ENCODE measurements at places on chromosomes 7 and 10.

DNA sequence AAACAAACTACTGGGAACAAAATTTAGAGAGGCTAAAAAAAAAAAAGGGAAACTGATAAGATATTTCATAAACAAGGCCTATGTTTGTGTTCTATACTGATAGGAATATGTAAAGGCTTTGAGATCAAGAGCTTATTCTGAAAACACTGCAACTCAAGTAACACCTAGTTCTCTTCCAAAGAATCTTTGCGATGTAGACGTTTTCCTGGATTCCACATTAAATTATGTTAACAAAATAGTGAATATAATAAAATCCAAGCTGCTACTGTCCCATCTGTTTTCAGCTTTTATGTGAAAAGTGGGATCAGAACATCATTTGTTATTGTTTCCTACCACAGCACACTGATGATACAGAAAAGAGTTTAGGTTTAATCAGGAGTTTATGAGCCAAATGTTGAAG is 53.0 kb upstream of the RNF148 start:
- DNase-seq = no peak

GRCh38 chr7:65809259-65809981 is 63.5 kb upstream of the VKORC1L1 start:
- DNase-seq = no peak

- no peak for DNase-seq
Measured at GRCh38 chr10:16987206-16987621, 142.4 kb downstream of the CUBN start.

DNA sequence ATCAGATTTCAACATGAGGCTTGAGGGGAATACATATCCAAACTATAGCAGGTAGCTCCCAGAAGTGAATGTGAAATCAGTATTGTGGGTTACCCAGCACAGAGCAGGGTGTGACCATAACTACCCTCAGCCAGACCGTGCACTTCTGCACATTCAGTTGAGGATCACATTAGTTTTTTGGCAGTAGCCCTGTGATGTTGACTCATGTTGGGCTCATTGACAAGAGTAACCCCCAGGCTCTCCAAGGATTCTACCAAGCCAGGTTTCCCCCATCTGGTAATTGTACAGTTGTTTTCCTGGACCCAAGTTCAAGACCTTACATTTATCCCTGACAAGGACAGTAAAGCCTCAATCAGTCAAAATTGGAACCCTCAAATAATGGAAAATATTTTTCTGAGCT is 11.7 kb upstream of the CPA4 start:
- DNase-seq = no peak

DNA sequence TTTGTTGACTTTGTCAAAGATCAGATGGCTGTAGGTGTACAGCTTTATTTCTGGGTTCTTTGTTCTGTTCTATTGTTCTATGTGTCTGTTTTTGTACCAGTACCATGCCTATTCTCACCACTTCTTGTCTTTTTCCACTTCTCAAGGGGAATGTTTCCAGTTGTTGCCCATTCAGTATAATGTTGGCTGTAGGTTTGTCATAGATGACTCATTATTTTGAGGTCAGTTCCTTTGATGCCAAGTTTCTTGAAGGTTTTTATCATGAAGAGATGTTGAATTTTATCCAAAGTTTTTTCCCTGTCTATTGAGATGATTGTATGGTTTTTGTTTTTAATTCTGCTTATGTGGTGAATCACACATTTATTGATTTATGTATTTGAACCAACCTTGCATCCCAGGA is 216.7 kb upstream of the RNF32 start:
- DNase-seq = no peak

DNA sequence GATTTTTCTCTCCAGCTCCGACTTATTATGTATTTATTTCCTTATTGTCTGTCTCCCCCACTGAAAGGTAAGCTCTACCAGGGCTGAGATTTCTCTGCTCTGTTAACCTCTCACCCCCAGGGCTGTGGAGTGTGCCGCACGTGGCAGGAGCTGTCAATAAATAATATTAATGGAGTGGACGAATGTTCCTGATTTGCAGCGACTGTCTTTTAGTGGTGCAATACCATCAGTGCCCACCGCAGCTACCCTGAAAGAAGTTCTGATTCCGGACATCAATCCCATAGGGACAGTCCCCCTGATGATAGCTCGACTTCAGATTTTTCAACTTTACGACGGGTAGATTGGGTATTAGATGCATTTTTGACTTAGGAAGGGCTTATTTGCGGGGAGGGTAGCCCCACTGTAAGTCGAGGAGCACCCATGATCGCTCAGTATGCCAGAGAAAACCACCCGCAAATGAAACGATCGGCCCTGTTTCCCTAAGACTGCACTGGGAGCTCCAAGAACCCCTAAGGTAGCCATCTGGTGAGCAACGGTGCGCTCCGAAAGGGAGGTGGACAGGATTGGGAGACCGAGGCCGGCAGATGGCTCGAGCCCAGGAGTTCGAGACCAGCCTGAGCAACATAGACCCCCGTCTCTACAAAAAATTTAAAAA is 986 bp upstream of the PPP2R2D start:
- no peak for DNase-seq

GRCh38 chr10:77516575-77516974 is 121.0 kb downstream of the KCNMA1 start:
- DNase-seq = no peak

GRCh38 chr7:31014826-31015225 is 37.3 kb upstream of the ADCYAP1R1 start:
- no peak for DNase-seq

GRCh38 chr10:30430544-30431298 is 3.3 kb upstream of the MAP3K8 start:
- DNase-seq = no peak

- DNase-seq = no peak
Measured at GRCh38 chr10:53379956-53380355, 607.4 kb upstream of the MBL2 start.

GRCh38 chr7:91082038-91082437 is 182.2 kb upstream of the FZD1 start:
- no peak for DNase-seq

GRCh38 chr7:5179756-5180155 is 10.3 kb upstream of the WIPI2 start:
- no peak for DNase-seq

DNA sequence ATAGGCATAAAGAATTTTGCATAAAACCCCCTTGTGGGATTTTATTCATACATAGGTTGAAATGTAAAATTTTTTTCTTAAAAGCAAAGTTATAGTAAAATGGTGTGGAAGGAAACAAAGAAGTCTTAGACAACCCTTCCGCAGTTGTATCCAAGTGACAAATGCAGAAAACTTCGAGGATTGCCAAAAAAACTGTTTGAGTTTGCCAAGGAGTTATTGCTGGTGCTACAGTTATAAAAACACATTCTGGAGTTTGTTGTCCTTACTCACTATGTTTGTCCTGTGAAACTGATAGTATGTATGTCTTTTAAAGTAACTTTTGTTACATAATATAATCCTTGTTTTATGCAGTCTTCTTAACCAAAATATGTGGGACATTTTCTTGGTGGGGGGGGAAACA is 120.3 kb downstream of the FOXP2 start:
- DNase-seq = no peak

- no peak for DNase-seq
Measured at GRCh38 chr10:113278664-113279063, 274.2 kb upstream of the HABP2 start.

DNA sequence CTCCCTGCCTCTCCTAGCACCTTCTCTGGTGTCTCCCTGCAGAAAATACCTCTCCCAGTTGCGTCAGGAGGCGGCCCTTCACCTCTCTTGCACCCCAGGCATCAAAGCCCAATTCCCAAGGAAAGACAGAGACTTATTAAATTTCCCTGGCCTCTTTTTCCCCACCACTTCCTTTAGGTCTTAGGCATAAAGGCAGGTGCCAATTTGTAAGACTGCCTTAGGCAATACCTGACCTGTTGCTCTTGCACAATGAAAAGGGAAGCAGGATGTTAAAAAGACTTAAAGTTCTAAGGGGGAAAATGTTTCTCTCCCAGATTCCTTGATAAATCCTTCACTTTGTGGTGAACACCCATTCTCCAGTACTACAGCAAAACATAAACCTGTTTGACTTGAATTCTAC is 186.7 kb downstream of the SLC25A13 start:
- DNase-seq = no peak

DNA sequence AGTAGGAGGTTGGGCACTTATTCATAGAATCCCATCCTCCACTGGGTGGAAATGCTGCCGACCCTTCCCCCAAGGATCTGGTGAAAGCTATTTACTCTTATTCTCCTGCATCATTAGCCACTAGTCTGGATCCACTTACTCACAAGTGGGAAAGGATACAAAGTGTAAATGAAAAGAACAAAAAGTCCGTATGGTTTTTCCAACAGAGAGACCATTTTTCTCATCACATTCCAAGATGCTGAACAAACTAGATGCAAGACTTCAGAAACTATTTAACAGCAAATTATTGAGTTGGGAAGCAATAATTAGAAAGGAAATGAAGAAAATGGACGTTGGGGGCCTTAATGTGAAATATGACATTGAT is 242.4 kb upstream of the GLI3 start:
- DNase-seq = no peak

DNA sequence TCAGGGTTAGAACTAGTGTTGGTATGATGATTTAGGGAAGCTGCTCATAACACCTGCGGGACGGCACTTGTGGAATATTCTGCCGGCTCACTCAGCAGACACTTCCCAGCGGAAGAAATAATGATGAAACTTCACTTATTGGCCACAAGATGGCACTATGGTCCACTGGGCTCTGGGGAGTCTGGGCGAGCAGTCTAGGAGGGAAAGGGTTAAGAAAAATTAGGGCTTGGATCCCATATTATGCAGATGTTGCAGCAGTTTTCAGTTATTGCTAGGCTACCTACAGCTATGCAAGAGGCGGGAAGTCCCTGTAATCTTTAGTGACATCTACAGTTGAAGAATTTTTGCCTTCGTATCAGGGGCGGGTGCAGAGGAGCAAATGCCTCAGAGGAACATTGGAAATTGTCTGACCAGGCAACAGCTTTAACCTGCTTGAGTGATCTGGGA is 238.7 kb upstream of the PRSS58 start:
- DNase-seq = no peak

DNA sequence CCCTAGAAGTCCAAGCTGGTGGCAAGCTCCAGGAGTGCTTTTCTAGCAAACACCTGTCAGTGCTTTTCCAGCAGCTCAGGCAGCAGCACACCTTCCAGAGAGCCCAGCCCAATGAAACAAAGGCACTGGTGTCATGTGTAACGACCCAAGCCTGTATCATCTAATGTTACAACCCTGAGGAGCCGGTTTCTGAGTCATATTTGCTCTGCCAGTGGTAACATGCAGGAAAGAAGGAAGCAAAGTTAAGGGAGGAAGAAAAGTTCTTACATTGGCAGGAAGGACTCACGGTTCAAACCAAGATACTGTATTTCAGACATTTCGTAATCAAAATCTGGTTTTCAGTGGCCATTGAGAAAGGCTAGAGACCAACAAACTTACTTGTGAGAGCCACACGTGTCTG is at the start of gene ANKRD22:
Gene ANKRD22 (minus strand): TSS at position 139 of the 400 bp plus-strand sequence. CDS start 237 bp downstream, outside the sequence.
- no peak for DNase-seq

- no peak for DNase-seq
Measured at GRCh38 chr10:29840516-29841276, 205.9 kb upstream of the SVIL start.

DNA sequence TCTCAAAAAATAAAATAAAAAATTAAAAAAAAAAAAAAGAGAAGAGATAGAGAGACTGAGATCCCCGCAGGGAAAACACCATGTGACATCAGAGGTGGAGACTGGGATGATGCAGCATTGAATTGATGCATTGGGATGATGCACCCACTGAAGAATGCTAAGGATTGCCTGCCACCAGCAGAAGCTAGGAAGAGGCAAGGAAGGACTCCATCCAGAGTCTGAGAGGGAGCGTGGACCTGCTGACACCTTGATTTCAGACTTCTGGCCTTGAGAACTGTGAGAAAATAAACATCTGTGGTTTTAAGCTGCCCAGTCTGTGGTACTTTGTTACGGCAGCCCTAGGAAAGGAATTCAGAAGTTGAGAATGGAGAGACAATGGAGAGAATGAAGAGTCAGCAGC is 89.8 kb upstream of the PRPS1L1 start:
- no peak for DNase-seq

DNA sequence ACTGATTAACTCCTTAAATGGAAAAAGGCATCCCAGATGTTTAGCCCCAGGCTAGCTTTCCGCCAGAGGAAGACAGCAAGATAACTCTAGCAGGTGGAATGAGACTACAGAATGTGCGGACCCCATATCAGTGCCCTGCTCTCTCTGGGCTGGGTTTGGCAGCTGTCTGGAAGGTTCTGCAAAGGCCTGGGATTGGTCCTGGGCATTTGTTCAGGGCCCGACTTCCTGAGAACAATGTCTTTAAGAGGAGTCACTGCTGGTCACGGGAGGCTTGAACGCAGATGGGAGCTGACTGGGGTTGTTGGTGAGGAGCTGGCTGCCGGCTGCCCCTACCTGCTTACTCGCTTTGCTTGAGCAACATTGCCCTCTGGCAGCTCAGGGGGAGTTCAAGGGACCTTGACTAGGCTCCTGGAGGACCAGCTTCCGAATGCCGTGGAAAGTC is 130.6 kb upstream of the BTBD16 start:
- DNase-seq = no peak

GRCh38 chr10:336247-336646 is 201.0 kb downstream of the ZMYND11 start:
- DNase-seq = no peak

- DNase-seq = no peak
Measured at GRCh38 chr7:116610210-116610609, 61.8 kb upstream of the MET start.

- DNase-seq = no peak
Measured at GRCh38 chr7:143505838-143506237, 28.2 kb downstream of the TAS2R41 start.

DNA sequence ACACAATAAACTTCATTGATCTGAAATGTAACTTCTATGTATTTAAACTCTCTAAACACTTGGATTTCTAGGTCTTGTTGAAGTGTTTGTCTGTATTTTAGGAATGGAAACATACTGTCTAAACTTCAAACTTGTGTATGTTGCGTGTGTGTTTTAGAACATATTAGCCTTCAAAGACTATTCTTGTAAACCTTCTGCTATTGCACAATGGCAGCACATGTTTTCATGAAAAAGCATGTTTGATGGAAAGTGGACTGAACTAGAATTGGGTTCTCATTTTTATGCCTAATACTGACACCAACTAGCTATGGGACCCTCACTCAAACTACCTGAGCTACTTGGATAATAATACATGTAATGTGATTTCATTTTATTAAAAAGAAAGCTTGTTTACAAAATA is 592.6 kb downstream of the IPMK start:
- DNase-seq = no peak

- no peak for DNase-seq
Measured at GRCh38 chr10:97633921-97634320, 621 bp upstream of the MORN4 start.

- DNase-seq = no peak
Measured at GRCh38 chr10:4141471-4141870, 356.5 kb upstream of the KLF6 start.

GRCh38 chr7:35576031-35576573 is 118.8 kb downstream of the HERPUD2 start:
- no peak for DNase-seq

- no peak for DNase-seq
Measured at GRCh38 chr10:23441251-23441650, 2.4 kb downstream of the OTUD1 start.

GRCh38 chr10:123001370-123001769 is 7.2 kb downstream of the IKZF5 start:
- no peak for DNase-seq
